ENCODE measurements at places on chromosomes 11 and 22. TPM values are rescaled to one million over a fixed set of nuclear protein-coding genes. Genes with fewer than 3 reads are reported as not detected.

PATL1 gene
- 38.2 TPM for total RNA-seq

GRCh38 chr11:45960387-45961095 lies 38.1 kb downstream of the LARGE2 start:
- DNase-seq = no peak

GRCh38 chr11:27701355-27702105 lies 1.3 kb upstream of the BDNF start:
- no peak for DNase-seq

- DNase-seq = peak; percentile 74
These were observed 28.3 kb downstream of the NECTIN1 start for GRCh38 chr11:119700536-119701346.

DNA sequence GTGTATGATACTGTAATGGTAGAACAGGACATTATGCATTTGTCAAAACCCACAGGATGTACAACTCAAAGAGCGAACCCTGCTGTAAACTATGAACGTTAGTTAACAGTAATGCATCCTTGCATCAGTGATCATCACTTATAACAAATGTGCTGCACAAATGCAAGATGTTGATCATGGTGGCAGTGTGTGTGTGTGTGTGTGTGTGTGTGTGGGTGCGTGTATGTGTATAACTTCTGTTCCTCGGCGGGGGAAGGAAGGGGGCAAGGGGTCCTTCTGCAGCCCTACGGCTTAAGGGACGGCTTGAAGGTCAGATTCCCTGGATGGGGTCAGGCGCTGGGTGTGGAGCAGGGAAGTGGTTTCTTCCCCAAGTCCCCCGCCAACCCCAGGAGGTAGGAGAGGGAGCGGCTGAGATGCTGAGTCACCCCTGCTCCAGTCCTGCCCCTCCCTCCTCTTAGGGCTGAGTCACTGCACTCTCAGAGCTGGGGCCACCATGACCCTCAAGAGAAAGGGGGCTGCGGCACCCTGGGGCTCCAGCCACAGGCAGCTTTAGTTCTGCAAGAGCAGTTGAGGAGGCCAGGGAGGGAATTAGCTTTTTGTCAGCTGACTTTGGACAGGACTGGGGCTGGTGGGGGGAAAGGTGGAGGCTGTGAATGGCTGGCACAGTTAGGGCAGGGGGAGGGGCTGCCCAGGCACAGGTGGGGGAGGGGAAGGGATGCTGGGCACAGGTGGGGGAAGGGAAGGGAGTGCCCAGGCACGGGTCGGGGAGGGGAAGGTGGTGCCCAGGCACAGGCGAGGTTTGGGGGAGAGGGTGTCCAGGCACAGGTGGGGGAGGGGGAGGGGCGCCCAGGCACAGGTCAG lies 8.8 kb upstream of the CTSD start:
- DNase-seq = peak; percentile 83

SCGB1C1 gene
- total RNA-seq = not detected

OSBP2 gene
- total RNA-seq = 3.1 TPM

- DNase-seq = no peak
These were observed 198.7 kb upstream of the MTMR2 start for GRCh38 chr11:96122601-96123074.

SCUBE1 gene
- total RNA-seq = 16.6 TPM

DNA sequence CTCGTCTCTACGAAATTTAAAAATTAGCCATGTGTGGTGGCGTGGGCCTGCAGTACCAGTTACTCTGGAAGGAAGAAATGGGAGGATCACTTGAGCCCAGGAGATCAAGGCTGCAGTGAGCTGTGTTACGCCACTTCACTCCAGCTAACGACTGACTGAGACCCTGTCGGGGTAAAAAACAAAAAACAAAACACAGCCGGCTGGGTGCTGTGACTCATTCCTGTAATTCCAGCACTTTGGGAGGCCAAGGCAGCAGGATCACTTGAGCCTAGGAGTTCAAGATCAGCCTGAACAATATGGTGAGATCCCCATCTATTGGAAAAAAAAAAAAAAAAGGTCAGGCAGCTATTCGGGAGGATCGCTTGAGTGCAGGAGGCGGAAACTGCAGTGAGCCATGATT lies 2.4 kb downstream of the PAFAH1B2 start:
- no peak for DNase-seq

SCGB2A2 gene
- not detected for total RNA-seq

- DNase-seq = no peak
These were observed 39.1 kb downstream of the MMP27 start for GRCh38 chr11:102666331-102666957.

DNA sequence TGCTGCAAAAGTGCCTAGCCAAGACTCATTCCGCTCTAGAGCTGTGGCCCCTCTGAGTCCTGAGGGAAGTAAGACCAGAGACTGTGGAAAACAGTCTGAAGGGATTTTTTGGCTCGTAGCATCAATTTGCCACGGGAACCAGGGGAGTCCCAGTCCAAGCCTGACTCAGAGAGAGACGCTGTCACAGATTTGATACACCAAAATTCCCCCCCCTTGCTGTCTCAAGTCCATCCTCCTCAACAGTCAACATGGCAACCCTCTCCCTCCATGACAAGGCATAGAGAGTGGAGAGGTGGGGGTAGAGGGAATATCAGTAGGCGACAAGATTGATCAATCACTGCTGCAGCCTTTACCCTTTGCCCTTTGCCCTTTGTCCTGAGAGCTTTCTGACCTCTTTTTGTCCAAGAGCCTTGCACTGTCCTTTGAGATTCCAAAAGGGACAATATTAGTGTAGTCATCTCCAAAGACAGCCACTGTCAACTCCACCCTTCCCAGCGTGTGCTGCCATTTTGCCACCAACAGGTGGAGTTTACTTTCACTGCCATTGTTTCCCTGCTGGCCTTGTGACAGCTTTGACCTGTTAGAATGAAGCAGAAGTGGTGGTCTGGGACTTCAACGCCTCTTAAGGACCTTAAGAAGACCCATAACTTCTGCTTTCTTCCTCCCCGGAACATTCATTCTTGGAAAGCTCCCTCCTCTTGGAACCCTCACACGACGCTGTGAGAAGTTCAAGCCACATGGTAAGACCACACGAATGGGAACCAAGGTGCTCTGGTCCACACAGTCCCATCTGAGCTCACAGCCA lies 7.3 kb downstream of the SLC15A3 start:
- DNase-seq = no peak

GRCh38 chr11:73210916-73211667 lies 7.0 kb upstream of the P2RY2 start:
- DNase-seq = peak; percentile 17

DNA sequence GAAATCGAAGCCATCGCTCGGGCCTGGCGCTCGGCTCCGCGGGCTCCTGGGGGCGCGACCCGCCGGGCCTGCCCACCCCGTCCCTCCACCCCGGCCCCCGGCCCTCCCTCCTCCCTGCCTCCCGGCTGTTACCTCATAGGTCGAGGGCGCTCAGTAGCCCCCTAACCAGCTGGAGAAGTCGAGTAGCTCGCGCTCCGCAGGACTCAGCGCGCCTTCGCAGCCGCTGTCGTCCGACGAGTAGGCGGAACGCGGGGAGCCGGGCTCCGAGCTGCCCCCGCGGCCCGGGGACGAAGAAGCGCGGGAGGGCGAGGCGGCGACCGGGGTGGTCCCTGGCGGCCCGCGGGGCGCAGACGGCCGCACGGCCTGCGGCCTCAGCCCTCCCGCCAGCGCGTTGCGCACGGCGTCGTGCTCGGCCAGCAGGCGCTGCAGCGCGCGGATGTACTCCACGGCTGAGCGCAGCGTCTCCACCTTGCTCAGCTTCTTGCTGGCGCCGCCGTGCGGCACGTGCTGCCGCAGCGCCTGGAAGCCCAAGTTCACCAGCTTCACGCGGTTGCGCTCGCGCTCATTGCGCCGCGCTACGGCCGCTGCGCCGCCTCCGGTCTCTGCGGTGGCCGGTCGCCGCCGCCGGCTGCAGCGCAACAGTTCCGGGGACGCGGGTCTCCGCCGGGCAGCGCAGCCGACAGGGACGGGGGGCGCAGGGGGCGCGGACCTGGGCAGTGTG lies 627 bp downstream of the ASCL2 start:
- DNase-seq = peak; percentile 76

NCF4 gene
- total RNA-seq = 55.3 TPM

GRCh38 chr11:102591160-102591718 lies 33.9 kb downstream of the MMP20 start:
- DNase-seq = no peak

RIMBP3B gene
- total RNA-seq = 0.21 TPM

All from lower lobe of right lung (tissue), 2 donors.